Osteocyte (in vitro differentiated cells): ENCODE measurements at places on chromosomes 2 and 18. TPM values are rescaled to one million over a fixed set of nuclear protein-coding genes. Genes with fewer than 3 reads are reported as not detected.

Gene ATP5MC3
- total RNA-seq = 155 and 162 TPM in 2 replicates

Gene NT5DC4
- total RNA-seq = not detected in 2 replicates

DNA sequence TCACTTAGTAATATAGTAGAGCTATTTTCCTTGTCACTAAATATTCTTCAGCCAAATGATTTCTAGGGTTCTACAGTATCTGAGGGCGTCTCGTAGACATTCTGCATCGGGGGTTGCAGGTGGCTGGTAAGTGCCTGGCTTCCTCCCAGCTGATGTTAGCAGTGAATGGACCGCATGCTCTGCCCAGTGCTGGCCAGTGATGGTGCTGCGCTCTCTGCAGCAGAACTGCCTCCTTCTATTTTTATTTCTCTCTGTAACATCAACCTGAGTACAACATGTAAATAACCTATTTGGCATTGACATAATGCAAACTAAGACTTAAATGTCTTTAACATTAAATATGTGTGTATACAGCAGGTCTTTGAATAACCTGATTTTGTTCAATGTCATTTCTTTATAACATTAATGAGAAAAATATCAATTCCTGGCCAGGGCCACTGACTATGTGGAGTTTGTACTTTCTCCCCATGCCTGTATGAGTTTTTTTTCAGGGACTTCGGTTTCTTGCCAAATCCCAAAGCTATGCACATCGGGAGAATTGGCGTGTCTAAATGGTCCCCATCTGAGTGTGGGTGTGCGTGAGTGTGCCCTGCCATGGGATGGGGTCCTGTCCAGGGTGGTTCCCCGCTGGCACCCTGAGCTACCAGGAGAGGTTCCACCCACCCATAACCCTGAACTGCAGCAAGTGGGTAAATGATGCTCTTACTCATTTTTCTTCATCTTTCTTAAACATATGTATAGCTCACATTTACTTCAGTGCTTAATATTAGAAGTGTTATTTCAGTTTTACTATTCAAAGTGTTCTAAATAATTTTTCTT lies 278.2 kb upstream of the EPAS1 start:
- no peak overlapping the region for H3K27ac ChIP-seq
- DNase-seq = no peak
- H3K36me3 ChIP-seq = peaks cover 5% of the 10 kb centered on the region
- peaks cover 26% of the 10 kb centered on the region for H3K4me1 ChIP-seq
- H3K4me3 ChIP-seq = no peak overlapping the region

GRCh38 chr2:103179798-103180197 lies 418.0 kb downstream of the TMEM182 start:
- no peak for DNase-seq
- no peak overlapping the region for H3K27ac ChIP-seq
- H3K27me3 ChIP-seq = no peaks in the 10 kb centered on the region
- no peak overlapping the region for H3K4me3 ChIP-seq

- H3K27me3 ChIP-seq = peaks cover 63% of the 10 kb centered on the region
- H3K4me3 ChIP-seq = peak overlapping the region; percentile 71
- no peaks in the 10 kb centered on the region for H3K36me3 ChIP-seq
These were observed 368.4 kb downstream of the MTX2 start for GRCh38 chr2:176637486-176638166.

DNA sequence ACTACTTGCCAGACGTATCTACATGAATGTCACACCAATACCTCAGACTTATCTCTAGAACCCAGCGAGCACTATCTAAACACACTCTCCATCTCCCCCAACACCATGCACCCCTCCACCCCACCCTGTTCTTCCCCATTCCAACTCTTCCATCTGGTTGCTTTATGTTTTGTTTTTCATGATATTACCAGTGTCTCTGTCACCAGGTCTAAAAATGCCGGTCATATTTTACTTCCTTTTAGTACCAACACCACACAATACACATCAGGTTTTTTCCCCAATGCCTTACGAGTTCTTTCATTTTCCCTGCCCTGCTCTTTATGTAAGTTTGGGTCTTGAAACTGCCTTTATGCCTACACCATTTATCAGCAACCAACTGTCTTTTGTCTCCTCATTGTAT lies 10.2 kb upstream of the ITGA4 start:
- no peaks in the 10 kb centered on the region for H3K36me3 ChIP-seq
- H3K4me1 ChIP-seq = no peaks in the 10 kb centered on the region
- H3K27me3 ChIP-seq = peaks cover 7% of the 10 kb centered on the region
- no peak overlapping the region for H3K27ac ChIP-seq
- no peak overlapping the region for H3K4me3 ChIP-seq
